Kidney tubule cell (primary cell): ENCODE measurements at places on chromosomes 5 and 9.

DNA sequence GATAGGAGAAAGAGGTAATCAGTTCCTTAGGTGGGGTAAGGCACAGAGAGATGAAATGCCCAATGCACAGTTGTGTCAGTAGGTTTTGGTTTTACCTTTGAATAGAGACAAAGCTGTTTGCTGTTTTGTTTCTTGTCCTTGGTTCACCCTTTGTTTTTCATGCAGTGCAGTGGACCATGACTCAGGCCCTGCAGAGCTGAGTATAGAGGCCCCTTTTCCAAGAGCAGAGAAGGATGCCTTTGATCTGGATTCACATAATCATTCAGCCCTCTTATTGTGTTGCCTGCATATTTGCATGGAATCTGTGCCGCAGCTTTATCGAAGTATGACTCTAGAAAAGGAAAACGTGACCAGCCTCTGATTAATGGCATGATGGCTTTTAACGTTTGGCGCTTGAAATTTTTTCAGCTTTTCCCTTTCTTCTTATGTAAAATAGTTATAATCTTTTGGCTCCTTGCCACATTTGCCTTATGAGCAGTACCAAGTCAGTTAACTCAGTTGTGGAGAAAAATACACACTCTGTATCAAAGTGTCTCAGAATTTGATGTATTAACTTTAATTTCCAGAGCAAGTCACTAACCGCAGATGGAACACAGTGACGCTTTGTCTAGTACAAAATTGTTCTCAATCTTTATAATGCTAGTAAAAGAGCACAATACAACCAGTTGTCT is 197.6 kb downstream of the KDM4C start:
- no peak for DNase-seq

DNA sequence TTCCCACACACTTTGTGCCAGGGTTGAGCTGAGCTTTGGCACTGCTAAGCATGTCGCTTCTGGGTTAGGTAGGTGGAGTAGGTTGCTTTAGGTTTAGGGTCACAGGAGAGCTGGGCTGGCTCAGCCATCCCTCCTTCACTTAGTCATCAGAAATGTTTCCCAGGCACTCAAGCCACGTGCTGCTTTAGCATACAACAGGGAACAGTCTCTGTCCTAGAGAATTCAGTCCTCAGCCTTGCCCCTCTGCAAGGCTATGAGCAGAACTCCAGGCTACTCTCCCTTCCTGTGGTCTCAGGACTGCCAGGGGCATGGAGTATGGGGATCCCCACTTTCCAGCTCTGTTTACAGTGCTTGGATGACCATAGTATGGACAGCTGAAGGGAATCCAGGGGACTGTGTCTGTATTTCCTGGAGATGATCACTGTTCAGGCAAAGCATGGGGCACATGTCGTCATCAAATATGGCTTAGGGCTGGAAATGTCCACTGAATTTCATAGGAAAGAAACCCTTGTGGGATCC is 7.5 kb upstream of the ANKRD33B start:
- DNase-seq: peak; percentile 74

DNA sequence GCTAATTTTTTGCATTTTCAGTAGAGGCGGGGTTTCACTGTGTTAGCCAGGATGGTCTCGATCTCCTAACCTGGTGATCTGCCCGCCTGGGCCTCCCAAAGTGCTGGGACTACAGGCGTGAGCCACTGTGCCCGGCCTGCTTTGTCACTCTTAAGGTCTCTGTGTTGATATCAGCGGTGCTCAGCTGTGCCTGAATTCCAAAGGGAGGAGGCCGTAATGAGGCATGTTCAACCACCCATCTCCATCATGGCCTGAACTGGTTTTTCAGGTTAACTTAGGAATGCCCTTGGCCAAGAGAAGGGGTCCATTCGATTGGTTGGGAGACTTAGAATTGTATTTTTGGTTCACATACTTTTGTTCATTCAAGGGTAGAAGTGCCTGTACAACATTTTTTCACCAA is 22.0 kb downstream of the HSD17B3 start:
- peak; percentile 66 for DNase-seq

DNA sequence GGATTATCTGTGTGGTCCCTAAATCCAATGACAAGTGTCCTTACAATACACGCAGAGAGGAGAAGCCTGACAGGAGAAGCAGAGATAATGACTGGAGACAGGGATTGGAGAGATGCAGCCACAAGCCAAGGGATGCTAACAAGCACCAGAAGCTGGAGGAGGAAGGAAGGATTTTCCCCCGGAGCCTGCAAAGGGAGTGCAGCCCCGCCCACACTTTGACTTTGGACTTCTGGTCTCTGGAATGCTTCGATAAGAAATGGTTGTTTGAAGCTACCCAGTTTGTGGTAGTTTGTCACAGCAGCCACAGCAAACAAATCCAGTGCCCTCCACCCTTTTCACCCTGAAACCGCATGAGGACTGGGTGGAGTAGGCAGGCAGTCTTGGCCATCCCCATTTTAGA is 77.2 kb upstream of the BOD1 start:
- no peak for DNase-seq

DNA sequence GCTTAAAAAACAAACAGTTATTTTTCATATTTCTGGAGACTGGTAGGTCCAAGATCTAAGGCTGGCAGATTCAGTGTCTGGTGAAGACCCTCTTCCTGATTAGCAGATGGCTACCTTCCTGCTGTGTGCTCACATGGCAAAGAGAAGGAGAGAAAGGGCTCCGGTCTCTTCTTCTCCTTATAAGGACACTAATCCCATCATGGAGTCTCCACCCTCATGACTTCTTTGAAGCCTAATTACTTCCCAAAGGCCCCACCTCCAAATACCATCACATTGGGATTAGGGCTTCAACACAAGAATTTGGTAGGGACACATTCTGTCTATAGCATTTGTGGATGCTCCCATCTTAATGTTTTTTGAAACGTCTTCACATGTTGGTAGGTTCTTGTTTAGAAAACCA is 391.1 kb downstream of the TMEM161B start:
- DNase-seq: no peak

DNA sequence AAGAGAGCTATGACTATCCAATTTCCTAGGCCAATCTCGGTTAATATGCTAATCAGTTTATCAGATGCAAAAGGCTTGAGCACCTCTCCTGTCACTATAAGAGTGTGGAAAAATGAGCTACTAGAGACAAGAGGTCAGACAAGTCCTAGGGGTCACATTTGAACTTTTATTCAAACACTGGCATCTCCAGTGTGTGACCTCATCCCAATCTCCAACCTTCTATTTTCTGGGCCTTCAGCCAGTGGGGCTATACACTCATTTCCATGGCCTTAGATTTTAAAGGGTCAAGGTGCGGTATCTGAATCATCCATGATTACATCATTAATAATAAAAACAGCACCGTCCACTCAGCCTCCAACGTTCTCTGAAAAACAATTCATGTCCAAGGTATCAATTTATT is 139.6 kb upstream of the LRRTM2 start:
- peak; percentile 73 for DNase-seq

- no peak for DNase-seq
These were observed 180.0 kb upstream of the DMAC1 start for GRCh38 chr9:7979611-7980010.

GRCh38 chr5:51632027-51632426 is 248.8 kb downstream of the ISL1 start:
- DNase-seq: no peak

GRCh38 chr9:119216651-119217331 is 152.4 kb downstream of the BRINP1 start:
- DNase-seq: no peak

GRCh38 chr9:2072752-2073405 is 57.7 kb downstream of the SMARCA2 start:
- DNase-seq: peak; percentile 6

DNA sequence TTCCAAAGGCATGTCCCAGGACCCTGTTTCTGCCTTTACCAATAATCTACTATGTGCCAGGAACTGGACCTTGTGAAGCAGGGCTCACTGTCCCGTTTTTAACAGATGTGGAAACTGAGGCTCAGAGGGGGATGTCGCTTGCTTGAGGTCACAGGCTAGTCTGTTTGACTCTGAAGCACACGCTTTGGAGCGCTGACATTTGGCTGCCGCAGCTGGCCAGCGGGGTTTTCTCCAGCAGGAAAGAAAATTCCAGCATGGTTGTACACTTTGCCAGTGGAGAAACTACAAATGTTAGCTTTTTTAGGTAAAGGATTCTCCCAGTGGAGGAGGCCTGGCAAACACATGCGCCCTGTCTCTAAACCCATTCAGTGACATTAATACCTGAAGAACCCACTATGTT is 50.5 kb downstream of the SH3PXD2B start:
- no peak for DNase-seq

DNA sequence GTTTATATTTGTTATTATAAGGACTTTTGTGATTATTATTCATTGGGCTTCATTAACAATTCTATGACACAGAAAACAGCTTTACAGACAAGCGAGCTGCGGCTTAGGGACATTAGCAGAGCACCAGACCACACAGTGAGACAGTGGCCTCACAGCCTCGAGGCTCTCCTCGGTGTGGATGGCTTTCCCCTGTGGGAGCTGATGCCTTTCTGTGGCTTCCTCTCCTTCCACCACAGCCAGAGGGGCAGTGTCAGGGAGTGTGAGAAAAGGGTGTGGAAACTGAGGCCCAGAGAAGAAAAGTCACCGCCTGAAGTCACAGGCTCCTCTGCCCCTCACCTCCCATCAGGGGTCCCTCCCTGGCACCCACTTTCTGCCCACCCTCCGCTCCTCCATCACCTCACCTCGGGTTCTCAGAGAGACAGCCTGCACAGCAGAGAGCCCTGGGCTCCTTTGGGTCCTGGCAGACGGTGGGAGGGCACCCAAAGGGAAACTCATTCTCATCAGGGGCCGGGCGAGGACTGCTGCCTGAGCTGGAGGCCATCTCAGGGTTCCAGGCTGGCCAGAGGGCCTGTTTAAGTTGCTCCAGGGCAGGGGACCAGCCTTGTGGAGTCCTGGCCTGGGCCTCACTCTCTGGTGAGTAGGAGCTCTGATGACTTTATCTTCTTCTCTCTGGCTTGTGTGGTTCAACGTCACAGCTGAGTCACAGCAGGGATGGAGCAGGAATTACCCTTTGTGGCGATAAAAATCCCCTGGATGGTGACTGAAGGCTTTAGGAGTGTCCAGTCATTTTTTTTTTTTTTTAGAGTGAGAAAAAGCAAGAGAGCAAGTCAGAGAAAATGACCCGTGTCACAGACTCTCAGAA is 830 bp downstream of the TRAF1 start:
- peak; percentile 97 for DNase-seq

DNA sequence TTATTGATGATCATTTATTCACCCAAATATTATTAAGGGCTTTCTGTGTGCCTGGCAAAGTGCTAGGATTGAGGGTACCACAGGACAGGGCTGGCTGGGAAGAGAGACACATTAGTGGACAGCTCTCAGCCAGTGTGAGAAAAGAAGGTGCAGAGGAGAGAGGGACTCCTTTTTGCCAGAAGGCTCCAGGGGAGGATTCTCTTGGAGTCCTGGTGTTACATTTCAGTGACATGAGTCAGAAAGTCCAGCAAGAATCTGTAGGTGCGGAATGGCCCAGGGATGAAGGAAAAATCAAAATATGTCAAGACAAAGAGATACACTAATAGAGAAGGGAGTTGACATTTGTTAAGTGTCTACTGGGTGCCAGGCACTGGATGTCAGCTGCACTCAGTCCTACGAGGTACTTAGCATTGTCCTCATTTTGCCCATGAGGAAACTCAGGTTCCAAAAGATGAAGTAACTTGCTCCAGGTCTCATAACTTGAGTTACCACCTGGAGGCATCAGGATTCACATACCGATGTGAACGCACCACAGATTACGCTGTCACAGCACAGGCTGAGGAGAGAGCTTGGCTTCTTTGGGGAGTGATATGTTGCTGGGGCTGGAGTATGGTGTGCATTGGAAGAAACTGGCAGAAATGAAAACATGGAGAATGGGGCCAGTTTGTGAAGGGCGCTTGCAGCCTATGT is 60.5 kb downstream of the RASGRF2 start:
- peak; percentile 71 for DNase-seq

GRCh38 chr9:103242025-103242424 is 246.9 kb downstream of the CYLC2 start:
- peak; percentile 29 for DNase-seq

- no peak for DNase-seq
These were observed 40.8 kb upstream of the FSTL4 start for GRCh38 chr5:133652951-133653759.

DNA sequence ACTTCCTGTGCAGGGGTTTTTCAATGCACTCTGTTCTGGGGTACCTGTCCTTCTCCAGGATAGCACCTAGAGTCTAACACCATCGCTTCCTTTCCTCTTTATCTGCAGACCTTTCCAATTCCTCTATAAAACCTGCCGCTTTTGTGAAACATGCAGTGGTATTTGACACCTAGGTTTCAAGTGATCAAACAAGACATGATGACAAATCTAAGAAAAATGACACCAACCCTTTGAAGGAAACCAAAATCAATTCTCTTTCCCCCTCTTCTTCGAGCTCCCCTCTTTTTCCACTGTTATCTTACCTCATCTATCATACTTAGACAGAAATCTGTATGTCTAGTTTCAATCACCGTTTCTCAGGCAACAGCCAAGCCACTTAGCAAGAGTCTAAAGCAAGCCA is 25.6 kb upstream of the RANBP17 start:
- DNase-seq: no peak

GRCh38 chr9:124723352-124723751 is 47.8 kb downstream of the NR6A1 start:
- no peak for DNase-seq

DNA sequence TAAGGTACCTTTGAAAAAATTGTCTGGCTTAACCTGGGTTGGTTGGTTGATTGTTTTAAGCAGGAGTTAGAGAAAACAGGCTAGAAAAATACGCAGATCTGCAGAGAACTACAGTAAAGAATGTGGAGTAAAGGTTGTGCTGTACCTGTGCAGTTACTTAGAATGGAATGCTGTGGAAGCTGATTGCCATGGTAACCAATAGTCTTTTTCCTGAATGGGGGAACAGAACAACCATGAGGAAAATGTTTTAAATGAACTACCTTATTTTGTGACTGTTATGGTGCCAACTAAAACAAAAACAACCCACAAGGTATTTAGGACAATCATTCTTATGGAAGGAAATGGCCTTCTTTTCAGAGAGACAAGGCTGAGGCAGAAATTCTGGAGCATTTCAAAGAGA is 4.8 kb upstream of the HOMER1 start:
- peak; percentile 44 for DNase-seq

DNA sequence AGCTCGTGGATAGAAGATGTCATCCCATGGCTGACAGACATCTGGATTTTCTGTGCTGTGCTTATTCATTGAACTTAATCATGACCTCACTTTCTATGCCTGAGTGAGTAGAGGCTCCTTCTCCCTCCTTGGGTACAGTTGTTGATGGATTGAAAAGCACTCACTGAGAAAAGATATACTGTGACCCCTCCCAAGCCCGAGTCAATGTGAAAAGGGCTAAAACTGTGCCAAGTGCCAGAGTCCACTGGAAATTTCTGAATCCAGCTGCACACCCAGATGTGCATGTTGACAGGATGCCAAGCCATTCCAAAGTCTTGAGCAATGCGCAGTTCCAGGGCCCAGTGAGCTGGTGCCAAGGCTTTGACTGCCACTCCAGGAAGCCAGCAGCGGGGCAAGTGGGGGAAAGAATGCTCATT is 473.0 kb downstream of the NTRK2 start:
- DNase-seq: peak; percentile 60
